ENCODE measurements at places on chromosomes 6 and 20. TPM values are rescaled to one million over a fixed set of nuclear protein-coding genes. Genes with fewer than 3 reads are reported as not detected.

DNA sequence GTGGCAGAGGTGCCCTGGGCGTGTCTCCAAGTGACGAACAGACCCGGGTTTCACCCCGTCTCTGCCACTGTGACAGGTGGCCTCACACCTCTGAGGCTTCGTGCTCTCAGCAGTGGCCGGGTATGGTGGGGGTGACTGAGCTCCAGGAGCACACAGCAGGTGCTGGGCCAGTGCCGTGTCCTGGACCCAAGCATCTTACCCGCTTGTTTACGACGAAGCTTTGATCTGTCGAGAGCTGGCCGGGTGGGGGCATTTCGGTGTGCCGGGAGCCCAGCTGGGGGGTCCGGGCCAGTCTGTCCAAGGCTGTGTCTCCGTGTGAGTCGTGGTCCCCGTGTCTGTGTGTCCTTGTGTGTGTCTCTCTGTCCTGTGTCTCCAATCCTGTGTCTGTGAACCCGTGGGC, 7.1 kb upstream of the LKAAEAR1 start:
- no peaks in the 10 kb centered on the region for H3K4me1 ChIP-seq
- H3K27me3 ChIP-seq = peaks cover 19% of the 10 kb centered on the region
- H3K27ac ChIP-seq = no peak overlapping the region
- DNase-seq = no peak

GRCh38 chr6:120935016-120935415, 399.3 kb downstream of the TBC1D32 start:
- H3K36me3 ChIP-seq = no peaks in the 10 kb centered on the region
- no peak overlapping the region for H3K27ac ChIP-seq
- no peak for DNase-seq
- H3K4me3 ChIP-seq = no peak overlapping the region

GRCh38 chr20:46552460-46553420, 2.3 kb upstream of the OCSTAMP start:
- H3K4me1 ChIP-seq = peaks cover 12% of the 10 kb centered on the region
- DNase-seq = no peak
- H3K27ac ChIP-seq = no peak overlapping the region
- H3K27me3 ChIP-seq = 0 out of 2 replicates have a peak, but pooled peaks cover 3% of the 10 kb centered on the region
- no peak overlapping the region for H3K4me3 ChIP-seq
- no peaks in the 10 kb centered on the region for H3K36me3 ChIP-seq

DNA sequence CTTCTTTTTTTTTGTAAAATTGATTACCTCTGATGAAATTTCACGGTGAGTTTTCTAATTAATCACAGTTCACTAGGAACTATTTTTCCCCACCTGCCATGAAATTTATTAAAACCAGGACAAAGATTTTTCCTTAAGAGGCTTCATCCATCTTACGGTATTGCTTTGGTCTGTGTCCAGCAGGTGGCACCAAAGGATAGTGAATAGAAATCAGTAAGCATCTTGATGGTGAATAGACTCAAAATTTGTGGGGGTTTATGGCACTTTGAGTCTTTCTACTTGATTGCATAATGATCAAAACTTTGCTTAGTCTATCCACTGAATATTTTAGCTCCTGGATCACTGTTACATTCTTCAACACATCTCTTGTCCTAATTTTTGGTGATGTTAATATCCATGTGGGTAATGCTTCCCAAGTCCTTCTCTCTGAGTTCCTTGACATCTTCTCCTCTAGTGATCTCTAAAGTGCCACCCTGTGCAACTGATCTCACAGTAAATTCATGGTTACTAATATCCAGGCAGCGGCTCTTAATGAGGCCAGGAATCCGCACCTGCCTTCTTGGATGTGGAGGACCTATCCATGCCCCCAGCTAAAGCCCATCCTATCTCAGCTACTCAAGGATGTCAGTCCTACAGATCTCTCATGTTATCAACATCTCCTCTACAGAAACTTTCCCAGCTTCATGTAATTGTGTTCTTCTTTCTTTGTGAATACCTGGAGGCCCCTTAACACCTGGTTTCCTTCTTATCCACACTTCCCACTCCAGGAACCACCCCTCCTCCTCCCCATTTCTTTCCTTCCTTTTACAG, 54.5 kb downstream of the STMND1 start:
- H3K27ac ChIP-seq = no peak overlapping the region
- DNase-seq = peak; percentile 80
- no peaks in the 10 kb centered on the region for H3K36me3 ChIP-seq

DNA sequence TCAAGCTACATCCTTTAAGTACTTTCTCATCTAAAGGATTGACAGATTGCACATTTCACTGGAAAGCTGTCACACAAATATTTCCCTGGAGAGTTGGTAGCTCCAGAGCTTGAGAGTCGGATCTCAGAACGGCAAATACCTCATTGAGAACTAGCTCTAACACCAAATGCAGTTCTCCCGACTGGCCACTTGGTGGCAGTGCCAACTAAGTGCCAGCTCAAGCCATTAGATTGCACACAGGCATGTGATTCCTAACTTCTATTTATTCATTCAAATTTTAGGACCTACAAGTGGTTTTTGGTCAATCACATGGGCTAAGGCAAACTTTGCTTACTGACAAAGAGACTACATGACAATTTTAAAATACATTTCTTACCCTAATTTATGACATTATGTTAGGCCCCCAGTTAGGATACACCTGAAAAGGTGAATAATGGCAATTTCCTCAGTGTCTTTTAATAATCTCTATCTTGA, 7.9 kb upstream of the MCHR2 start:
- no peaks in the 10 kb centered on the region for H3K36me3 ChIP-seq
- no peaks in the 10 kb centered on the region for H3K27me3 ChIP-seq

- no peaks in the 10 kb centered on the region for H3K27me3 ChIP-seq
- DNase-seq = peak; percentile 12
- H3K4me1 ChIP-seq = peaks cover 6% of the 10 kb centered on the region
- H3K27ac ChIP-seq = no peak overlapping the region
- no peak overlapping the region for H3K4me3 ChIP-seq
These were observed 87.0 kb downstream of the PPP1R3G start for GRCh38 chr6:5172041-5172653.

GRCh38 chr6:47252633-47253032, 57.1 kb downstream of the TNFRSF21 start:
- no peaks in the 10 kb centered on the region for H3K27me3 ChIP-seq
- no peak overlapping the region for H3K4me3 ChIP-seq
- peaks cover 16% of the 10 kb centered on the region for H3K4me1 ChIP-seq

DNA sequence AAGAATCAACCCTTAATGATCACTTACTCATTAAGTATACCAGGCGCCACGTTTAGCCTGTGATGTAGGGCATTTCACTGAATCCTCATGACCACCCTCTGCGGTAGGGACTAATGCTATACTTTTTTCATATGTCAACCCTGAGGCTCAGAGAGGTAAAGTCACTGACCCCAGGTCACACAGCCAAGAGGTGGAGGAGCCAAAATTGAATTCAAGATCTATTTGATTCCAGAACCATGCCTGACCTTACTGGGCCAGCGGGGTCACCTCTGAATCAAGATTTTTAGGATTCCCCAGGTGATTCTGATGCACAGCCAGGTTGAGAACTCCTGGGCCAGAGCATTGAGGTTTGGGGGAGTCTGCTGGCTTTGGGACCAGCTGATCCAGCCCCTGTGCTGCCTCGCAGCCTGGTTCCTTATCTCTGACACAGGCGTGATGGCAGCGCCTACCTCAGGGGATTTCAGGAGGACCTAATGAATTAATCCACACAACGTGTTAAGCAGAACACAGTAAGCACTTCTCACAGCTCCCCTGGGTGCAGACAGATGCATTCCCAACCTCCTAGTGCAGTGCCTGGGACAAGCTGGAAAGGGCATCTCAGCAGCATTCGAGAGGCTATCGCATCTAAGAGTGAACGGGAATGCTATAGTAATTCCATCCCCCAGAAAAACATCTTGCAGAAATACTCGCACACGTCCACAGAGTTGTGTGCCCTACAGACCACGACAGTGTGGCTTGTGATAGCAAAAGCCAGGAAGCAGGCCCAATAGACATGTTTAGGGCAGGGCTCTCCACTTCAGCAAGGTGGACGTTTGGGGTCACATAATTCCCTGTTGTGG, 101.4 kb upstream of the PTPN1 start:
- H3K4me1 ChIP-seq = no peaks in the 10 kb centered on the region
- H3K4me3 ChIP-seq = no peak overlapping the region
- H3K27me3 ChIP-seq = peaks cover 11% of the 10 kb centered on the region
- H3K36me3 ChIP-seq = no peaks in the 10 kb centered on the region
- no peak overlapping the region for H3K27ac ChIP-seq
- DNase-seq = no peak

DNA sequence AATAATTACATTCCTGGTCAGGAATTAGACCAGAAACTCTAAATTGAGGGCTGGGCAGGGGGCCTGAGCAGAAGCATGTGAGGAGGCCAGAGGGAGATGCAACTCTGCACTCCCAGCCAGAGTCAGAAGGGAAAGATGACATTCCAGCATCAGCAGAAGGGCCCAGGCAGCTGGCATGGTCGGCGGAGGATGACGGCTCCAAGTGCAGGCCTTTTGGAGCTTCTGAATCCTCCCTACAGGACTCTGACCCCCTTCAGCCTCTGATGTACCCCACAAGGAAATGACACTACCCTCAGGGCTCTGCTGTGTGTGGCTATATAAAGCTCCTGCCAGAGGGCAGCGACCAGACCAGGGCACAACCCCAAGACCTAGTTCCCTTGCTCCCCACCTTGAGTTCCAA, 1.9 kb downstream of the LRFN2 start:
- no peaks in the 10 kb centered on the region for H3K36me3 ChIP-seq
- no peak for DNase-seq
- no peaks in the 10 kb centered on the region for H3K4me1 ChIP-seq
- no peak overlapping the region for H3K4me3 ChIP-seq
- H3K27ac ChIP-seq = no peak overlapping the region
- H3K27me3 ChIP-seq = no peaks in the 10 kb centered on the region

DNA sequence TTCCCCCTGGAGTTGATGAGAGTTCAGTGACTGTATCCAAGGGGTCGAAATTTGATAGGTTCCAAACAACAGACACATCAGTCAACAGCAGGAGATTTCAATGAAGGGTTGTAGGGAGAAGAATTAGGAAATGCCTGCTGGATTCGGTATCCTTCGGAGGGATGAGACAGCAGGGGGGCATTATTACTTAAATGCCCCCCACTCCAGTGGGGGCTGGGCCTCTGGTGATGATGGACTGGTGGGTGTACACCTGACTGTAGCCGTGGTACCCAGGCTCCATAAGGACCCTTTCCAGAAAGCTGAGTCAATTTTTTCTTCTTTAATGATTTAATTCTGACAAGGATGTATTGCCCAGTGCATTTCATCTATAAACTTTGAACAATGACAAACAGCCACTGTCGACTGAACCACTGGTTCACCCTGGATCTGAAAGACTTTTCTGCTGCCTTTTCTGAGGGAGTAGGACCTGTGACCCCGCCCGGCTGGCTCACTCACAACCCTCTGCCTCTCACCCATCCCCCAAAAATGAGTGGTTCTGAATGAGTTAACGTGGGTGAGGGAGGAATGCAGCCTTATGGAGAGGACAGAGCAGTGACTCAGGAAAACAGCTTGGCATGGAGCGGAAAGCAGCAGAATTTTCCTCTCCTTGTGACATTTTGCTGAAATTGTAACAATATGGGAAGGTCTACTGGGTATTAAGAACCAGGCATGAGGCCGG, 41.0 kb downstream of the ZMYND8 start:
- H3K4me3 ChIP-seq = no peak overlapping the region
- DNase-seq = peak; percentile 53
- no peak overlapping the region for H3K27ac ChIP-seq
- no peaks in the 10 kb centered on the region for H3K27me3 ChIP-seq
- H3K4me1 ChIP-seq = peaks cover 21% of the 10 kb centered on the region

DNA sequence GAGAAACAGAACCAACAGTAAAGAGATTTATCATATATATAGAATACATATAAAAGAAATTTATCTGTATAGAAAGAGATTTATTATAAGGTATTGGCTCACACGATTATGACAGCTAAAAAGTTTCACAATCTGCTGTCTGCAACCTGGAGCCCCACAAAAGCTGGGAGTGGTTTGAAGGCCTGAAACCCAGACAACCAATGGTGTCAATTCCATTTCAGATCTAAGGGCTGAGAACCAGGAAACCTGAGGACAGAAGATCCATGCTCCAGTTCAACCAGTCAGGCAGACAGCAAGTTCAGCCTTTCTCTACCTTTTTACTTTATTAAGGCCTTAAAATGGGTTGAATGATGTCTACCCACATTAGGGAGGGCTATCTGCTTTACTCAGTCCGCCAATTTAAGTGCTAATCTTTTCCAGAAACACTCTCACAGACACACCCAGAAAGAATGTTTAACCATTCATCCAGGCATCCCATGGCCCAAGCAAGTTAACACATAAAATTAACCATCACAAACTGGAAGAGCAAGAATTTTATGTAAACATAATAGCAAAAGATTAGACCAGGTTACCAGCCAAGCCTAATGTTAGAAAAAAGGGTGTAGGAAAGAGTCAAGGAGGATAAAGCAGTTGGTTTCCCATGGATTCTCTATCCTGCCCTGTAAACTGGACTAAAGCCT, 170.9 kb downstream of the FUT9 start:
- H3K4me3 ChIP-seq = no peak overlapping the region
- H3K4me1 ChIP-seq = no peaks in the 10 kb centered on the region
- H3K36me3 ChIP-seq = no peaks in the 10 kb centered on the region
- DNase-seq = no peak
- no peaks in the 10 kb centered on the region for H3K27me3 ChIP-seq
- no peak overlapping the region for H3K27ac ChIP-seq

DNA sequence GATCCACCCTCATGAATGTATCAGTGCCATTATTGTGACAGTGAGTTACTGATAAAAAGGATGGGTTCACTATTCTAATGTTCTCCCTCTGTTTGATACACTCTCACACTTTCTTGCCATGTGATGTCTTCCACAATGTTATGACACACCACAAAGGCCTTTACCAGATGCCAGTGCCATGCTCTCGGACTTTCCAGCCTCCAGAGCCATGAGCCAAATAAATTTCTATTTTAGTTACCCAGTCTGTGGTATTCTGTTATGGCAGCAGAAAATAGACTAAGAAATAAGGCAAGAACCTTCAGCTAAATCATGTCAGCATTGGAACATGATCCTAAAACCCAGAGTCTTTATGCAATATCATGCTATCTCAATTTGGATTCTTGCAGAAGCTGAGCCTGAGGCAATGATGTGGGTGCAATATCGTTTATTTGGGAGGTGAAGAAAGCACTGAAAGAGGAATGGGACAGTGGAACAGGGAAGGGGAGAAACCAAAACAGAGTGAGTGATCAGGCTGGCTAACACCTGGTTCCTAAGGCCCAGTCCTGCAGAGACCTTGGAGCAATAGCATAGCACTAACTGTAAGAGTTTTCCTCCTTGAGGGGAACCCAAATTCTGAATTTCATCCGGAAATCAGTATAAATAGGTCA, 130.4 kb upstream of the LRFN2 start:
- no peak overlapping the region for H3K4me3 ChIP-seq
- no peak for DNase-seq
- no peaks in the 10 kb centered on the region for H3K4me1 ChIP-seq
- H3K27me3 ChIP-seq = no peaks in the 10 kb centered on the region

GRCh38 chr6:168884050-168884645, 369.5 kb downstream of the THBS2 start:
- no peaks in the 10 kb centered on the region for H3K4me1 ChIP-seq
- H3K27me3 ChIP-seq = peaks cover 33% of the 10 kb centered on the region
- H3K27ac ChIP-seq = no peak overlapping the region
- DNase-seq = no peak

- H3K27ac ChIP-seq = no peak overlapping the region
- H3K27me3 ChIP-seq = no peaks in the 10 kb centered on the region
- H3K4me3 ChIP-seq = no peak overlapping the region
- no peak for DNase-seq
These were observed 37.2 kb upstream of the TSPYL1 start for GRCh38 chr6:116316772-116317467.

DEFB118 gene
- total RNA-seq = not detected

ZNFX1 gene
- total RNA-seq = 23.8 TPM
